Right lung (tissue), 10 donors: ENCODE measurements at places on chromosomes 3 and 15. TPM values are rescaled to one million over a fixed set of nuclear protein-coding genes. Genes with fewer than 3 reads are reported as not detected.

The ZCWPW2 gene
- 2.8 TPM for polyA plus RNA-seq

The TRPM1 gene
- not detected for polyA plus RNA-seq

The TLR9 gene
- polyA plus RNA-seq, result 0.31 TPM

The RNU5B-1 gene
- not detected for polyA plus RNA-seq

The KY gene
- polyA plus RNA-seq, result 0.58 TPM

The TJP1 gene
- 119 TPM for polyA plus RNA-seq

The ECE2 gene
- not detected for polyA plus RNA-seq

The BBS4 gene
- polyA plus RNA-seq, result 63.4 TPM

The HTR3E gene
- polyA plus RNA-seq, result not detected

The ITIH4 gene
- polyA plus RNA-seq, result 11.1 TPM

The PLIN1 gene
- polyA plus RNA-seq, result 0.79 TPM

The GPR62 gene
- polyA plus RNA-seq, result 0.18 TPM

The ZSCAN2 gene
- polyA plus RNA-seq, result 20.0 TPM
